ENCODE measurements at places on chromosomes 12 and 14.

GRCh38 chr14:101791919-101792572, 30.5 kb downstream of the PPP2R5C start:
- DNase-seq, result no peak

DNA sequence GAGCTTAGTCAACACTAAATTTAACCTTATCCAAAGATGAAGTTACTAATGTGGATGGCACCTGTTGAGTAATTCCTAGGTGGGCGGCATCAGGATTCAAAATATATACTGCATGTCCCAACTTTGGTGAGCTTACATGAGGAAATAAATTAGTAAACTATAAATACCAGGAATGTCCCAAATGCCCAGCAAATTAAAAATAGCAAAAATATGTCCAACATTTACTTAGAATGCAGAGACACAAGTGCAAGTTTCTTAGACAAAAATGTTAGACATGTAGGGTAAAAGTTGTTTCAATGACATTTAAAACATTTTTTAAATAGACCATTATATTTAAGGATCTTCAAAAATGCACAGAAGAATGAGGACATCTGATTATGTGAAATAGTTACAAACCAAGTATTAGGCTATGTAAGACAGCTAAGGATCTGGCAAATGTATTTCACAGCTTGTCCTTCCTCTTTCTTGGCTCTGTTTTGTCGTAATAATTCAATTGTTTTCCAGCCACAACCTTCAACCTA, 115.9 kb downstream of the NAV3 start:
- no peak for DNase-seq

- no peak for DNase-seq
Observed at GRCh38 chr12:3119192-3119755, 42.1 kb downstream of the TSPAN9 start.

- DNase-seq, result no peak
Observed at GRCh38 chr12:104411826-104412641, 44.7 kb upstream of the CHST11 start.

GRCh38 chr14:22981090-22981875, 1.1 kb downstream of the AJUBA start:
- no peak for DNase-seq

- DNase-seq, result no peak
Observed at GRCh38 chr12:89355243-89356068, 3.2 kb upstream of the DUSP6 start.

GRCh38 chr14:105433161-105433605, 13.6 kb downstream of the MTA1 start:
- no peak for DNase-seq

DNA sequence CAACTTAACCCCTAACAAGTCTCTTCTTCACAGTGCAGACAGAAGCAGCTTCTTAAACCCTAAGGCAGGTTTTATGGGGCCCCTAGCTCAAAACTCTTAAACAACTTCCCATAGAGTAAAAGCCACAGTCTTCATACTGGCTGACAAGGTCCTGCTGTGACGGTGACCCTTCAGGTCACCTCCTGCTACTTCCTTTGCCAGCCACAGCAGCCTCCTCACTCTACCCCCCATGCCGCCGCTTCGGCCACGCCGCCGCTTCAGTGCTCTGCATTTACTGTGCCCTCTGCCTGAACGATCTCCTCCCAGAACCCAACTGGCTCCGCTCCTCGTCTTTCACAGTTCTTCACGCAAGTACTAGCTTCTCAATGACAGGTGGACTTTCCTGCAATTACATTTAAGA, 45.5 kb downstream of the ACADS start:
- DNase-seq, result no peak

- no peak for DNase-seq
Observed at GRCh38 chr14:64683264-64683663, 21.0 kb upstream of the PLEKHG3 start.

- DNase-seq, result no peak
Observed at GRCh38 chr12:124833693-124834122, 30.0 kb downstream of the SCARB1 start.

DNA sequence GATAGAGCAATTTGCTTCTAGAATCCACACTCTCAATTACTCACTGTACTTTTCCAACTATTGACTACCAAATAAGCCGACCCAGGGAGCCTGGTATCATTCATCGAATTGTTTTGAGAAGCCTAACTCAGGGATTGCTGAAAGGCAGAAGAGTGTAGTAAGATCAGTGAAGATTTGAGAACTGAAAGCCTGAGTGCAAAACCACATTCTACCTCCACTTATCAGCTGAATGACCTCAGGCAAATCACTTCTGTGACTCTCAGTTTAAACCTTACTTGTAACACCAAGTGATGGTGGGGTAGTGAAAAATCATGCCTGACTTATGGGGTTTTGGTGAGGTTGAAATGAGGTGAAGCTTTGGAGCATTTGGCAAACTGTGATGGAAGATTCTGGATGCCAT, 126.1 kb upstream of the MAX start:
- no peak for DNase-seq

GRCh38 chr14:70416725-70417349, at the start of gene SYNJ2BP:
SYNJ2BP (minus strand) TSS chr14:70417090; CDS start chr14:70416963, 127 bp downstream.
- peak; percentile 20 for DNase-seq

GRCh38 chr12:25829192-25829591, 129.3 kb upstream of the RASSF8 start:
- no peak for DNase-seq

- no peak for DNase-seq
Observed at GRCh38 chr12:108305991-108306501, 33.1 kb downstream of the CMKLR1 start.

DNA sequence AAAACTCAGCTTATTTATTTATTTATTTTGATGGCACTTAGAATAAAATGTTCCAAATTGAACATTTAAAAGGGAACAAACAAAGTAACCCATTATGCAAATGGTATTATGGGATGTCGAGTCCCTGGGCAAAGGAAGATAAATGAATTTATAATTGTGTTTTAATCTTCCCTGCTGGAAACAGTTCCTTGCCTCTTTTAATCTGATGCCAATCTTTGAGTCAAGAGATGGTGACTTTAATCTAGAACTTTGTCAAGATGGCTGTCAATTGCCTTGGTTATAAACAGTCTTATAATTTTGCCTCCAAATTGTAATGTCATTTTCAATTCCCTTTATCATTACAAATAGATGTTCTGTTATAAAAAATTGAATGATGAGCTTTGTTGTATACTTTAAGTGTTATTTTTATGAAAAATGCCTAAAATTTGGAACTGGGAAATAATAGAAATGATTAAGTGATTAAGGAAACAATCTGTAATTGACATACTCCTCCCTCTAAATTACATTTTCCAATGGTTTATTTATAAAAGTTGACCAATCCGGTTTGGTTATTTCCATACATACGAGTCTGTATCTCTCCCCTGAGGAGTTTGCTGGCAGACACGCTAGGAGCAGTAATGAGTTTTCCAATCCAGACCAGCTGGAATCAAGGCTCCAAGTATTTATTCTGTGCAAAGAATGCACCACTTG, 134.9 kb upstream of the FRMD6 start:
- DNase-seq, result no peak

DNA sequence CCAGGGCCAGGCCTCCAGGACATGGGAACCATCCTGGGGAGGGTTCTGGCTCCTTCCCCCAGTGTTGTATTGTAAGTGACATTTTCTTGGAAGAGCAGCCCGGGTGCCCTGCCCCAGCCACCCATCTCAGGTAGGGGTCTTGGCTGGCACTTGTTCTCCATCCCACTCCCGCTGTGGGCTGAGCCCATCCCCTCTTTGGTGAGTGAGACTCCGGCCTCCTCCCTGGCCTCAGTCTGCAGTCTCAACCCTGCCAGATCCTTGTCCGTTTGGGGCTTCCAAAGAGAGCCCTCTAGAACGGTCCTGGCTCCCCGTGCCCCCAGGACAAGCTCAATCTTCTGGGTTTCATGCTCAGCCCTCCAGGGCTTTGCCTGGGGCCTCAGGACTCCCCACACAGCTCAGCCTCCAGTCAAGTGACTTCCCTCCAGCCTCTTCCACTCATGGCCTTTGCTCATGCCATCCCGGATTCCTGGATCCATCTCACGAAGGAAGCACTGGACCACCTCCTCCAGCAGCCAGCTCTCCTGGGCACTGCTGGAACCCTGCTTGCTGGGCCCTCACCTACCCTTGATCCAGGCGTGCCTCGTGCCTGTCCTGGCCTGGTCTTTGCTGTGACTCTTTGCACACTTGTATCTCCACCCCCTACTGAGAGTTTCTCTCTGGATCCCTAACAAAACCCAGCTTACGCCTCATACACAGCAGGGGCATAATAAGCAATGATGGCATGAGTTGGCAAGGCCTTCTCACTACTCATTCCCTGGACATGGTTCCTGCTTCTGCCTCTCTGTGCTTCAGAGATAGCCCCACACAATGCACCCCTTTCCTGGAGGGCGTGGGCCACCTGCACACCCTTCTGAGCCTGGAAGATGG, 297.4 kb upstream of the RTL1 start:
- no peak for DNase-seq

DNA sequence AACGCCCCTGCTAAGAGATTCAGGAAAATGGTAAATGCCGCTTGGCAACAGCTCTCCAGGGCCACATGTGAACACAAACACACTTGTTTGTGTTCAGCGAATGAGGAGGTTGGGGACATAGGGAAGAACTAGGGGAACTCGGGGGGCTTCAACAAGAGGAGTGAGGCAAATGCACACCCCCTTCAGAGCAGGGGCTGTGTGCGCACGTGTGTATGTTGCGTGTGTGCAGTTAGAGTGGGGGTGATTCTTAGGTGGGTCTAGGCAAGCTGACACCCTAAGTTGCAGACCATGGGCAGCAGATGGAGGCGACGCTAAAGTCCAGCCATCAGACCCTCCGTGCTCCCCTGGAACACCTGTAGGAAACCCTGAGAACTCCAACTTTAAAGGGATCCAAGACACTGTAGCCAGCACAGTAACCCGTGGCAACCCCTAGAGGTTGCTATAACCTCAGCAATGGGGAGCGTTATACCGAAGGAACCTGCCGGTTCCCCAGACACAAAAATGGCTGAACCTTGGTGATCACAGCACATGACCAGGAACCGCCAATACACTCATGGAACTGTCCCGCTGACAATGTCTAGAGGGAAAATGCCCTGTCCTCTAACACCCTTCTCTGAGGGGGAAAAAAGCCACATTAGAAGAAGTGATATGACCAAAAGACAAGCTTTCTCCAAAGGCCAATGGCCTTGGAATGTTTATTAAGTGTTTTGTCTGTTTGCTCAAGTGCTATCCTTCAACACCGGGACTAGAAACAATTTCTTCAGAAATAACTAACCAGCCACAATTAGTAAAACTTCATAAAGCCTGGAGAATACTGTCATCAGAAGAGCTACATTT, 86.5 kb upstream of the CEP83 start:
- DNase-seq, result no peak

DNA sequence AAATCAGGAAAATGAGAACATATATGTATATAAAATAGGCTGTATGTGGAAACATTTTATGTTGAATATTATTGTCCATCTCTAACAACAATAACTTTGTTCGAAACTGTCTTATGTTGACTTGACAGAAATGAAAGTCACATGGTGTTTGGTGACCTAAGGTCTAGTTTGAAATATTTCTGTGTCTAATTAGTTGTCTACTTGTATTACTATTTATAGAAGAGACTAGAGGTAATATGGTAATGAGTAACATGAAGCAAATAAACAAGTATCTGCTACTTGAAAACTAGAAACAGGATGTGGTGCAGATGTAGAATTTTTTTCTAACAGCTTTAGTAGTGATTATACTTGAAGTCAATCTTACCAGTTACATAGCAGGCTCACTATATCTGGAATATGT, 3.9 kb downstream of the GPHN start:
- DNase-seq, result no peak

- DNase-seq, result no peak
Observed at GRCh38 chr12:120183211-120183631, 11.3 kb downstream of the GCN1 start.

DNA sequence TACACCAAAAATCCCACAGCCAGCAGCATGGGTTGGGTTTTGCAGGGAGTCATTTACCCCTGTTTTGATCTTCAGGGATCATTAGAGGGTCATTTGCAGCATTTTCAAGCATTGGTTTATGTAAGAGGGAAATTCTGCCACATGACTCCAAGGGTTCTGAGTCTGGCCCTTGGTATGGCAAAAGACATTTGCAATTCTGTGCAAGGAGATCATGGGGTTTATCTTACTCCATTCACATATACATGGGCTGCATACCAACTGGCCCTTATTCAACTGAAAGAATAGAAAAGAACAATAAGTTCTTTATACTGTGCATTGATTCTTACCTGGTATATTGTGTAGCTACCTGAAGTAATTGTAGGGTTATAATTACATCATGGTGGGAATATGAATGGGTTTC, 13.7 kb downstream of the SIX4 start:
- no peak for DNase-seq

- DNase-seq, result no peak
Observed at GRCh38 chr12:48717252-48717695, 767 bp upstream of the CCNT1 start.

DNA sequence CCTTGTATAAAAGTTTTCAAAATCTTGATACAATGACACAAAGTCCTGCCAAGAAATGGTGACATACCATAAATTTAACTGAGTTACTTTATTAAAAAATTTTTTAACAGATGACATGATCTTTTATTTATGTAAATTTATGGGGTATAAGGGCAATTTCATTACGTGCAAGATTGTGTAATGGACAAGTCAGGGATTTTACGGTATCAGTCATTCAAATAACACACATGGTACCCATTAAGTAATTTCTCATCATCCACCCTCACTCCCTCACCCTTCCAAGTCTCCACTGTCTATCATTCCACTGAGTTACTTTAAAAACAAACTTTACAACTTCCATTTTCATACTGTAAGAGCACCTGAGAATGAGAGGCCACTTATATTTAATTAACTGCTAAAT, 37.4 kb downstream of the SPTLC2 start:
- DNase-seq, result no peak

DNA sequence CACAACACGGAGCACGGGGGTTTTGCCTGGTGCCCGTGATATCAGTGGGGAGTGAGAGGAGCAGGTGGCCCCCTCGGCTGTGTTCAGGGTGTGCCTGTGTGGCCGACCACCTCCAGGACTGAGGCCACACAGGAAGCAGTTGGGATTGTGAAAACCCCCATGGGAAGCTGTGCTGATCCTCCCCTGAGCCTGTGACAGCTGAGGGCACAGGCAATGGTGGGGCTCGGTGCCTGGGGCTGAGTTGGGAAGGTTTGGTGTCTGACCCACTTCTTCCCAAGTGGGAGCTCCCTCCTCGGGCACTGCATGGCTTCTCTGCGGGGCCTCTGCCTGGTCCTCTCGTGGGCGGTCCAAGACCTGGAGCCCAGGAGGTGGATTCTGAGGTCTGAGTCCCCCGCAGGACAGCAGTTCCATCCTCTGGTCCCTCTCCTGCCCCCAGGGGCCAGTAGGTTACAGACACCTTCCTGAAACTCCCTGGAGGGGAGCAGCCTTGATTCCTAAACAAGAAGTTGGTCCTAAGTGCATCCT, 17.9 kb downstream of the PACS2 start:
- no peak for DNase-seq

DNA sequence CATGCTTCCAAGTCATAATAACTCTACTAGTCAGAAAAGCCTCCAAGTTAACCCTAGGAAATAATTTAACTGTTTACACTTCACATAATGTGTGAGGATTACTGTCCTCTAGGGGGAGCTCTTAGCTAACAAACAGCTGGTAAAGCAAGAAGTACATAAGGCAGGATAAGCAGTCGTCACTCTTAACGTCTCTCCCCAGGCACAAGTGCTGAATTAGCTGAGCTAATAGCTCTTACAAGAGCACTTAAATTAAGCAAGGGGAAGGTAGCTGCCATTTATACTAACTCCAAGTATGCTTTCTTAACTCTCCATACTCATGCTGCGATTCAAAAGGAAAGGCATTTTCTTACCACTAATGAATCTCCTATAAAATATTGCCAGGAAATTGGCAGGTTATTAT, 79.3 kb upstream of the TSPAN11 start:
- peak; percentile 14 for DNase-seq

GRCh38 chr12:29278673-29279420, 102.1 kb downstream of the ERGIC2 start:
- no peak for DNase-seq
